ENCODE measurements at places on chromosomes 1 and 21. TPM values are rescaled to one million over a fixed set of nuclear protein-coding genes. Genes with fewer than 3 reads are reported as not detected.

DNA sequence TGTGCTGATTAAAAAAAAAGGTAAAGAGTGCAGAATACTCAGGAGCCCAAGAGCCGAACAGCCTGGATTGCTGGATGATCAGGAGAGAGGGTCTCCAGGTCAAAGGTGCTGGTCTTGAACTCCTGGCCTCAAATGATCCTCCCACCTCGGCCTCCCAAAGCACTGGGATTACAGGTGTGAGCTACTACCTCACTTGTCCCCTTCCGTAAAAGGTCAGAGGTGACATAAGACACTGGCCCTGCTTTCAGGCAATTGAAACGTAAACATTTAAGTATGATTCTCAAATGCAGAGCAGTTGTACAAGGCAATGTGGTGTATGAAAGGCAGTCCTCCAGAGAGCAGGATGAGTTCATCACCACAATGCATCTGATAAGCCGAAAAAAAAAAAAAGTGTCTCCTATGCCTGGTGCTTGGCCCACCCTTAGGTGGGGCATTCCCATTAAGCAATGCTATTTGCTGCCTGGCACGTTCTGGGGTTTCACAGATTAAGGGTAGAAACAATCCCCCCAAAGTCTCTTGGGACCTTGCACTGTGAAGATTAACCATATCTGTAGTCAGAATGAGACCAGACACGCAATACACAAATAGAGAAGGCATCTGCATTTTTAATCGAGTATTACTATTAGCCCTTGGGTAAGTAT is 47.7 kb downstream of the PARP1 start:
- H3K4me3 ChIP-seq: no peak overlapping the region
- no peak for DNase-seq
- no peaks in the 10 kb centered on the region for H3K4me1 ChIP-seq
- H3K27ac ChIP-seq: no peak overlapping the region

The AMY1C gene
- not detected for total RNA-seq

DNA sequence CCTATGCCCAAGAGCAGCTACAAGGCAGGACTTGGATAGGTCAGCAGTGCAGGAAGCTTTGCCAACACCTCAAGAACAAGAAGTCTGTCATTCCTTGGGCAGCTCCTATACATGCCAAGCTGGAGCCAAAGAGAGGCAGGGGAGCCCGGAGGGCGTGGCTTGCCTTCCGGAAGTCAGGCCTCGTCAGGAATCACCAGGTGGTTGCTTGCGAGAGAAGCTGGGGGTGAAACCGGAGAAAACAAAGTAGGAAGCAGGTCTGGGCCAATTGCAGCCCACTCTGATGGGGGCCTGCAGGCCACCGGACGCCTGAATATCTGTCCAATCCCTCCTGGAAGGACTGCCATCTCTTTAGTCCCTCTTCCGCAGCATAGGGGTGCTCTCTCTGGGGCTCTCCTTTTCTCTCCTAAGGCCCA is 794 bp upstream of the FAM76A start:
- H3K4me1 ChIP-seq: peaks cover 28% of the 10 kb centered on the region
- H3K27ac ChIP-seq: peak overlapping the region; percentile 97
- no peak for DNase-seq
- peak overlapping the region; percentile 85 for H3K4me3 ChIP-seq

The TINAGL1 gene
- not detected for total RNA-seq

The OPN3 gene
- 11.1 TPM for total RNA-seq

DNA sequence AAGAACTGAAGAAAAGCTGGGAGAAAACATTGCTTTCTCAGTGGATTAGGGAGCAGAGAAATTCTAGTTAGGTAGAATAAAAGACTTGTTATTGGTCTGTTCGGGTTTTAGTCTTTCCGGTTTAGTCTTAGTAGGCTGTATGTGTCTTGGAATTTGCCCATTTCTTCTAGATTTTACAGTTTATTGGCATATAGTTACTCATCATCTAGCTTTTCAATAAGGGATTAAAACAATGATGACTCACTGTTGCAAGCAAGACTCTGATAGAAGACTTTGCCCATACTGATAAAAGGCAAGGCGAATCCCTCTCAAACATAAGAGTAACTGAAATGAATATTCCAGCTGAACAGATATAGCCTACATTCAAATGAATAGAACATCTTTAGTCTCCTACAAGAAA is 62.3 kb downstream of the GPR137B start:
- H3K27ac ChIP-seq: no peak overlapping the region
- no peak overlapping the region for H3K4me3 ChIP-seq
- H3K27me3 ChIP-seq: no peaks in the 10 kb centered on the region
- DNase-seq: no peak
- H3K36me3 ChIP-seq: peaks cover 26% of the 10 kb centered on the region

The CCDC28B gene
- total RNA-seq: 28.2 TPM

The COQ8A gene
- 33.8 TPM for total RNA-seq

The LGR6 gene
- total RNA-seq: not detected

DNA sequence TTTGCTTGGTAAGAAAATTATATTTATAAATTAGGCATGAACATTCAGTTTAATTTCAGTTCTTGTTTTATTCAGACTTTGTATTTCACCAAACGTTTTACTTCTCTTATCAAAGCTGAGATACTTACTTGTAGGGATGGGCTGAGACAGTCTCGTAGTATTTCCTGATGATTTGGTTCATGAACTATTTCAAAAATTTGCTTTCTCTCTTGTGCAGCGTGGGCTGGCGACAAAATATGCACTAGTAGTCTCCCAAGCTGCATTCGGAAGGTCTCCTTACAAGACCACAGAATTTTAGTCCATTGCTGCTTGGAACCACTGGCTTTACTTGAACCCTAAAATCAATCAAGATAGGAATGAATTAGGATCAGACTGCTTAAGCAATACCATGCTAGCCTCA is 91.7 kb upstream of the GNG4 start:
- peaks cover 60% of the 10 kb centered on the region for H3K36me3 ChIP-seq
- peaks cover 10% of the 10 kb centered on the region for H3K4me1 ChIP-seq
- H3K27me3 ChIP-seq: no peaks in the 10 kb centered on the region
- DNase-seq: no peak

GRCh38 chr1:217627431-217627830 is 3.5 kb downstream of the GPATCH2 start:
- no peak for DNase-seq
- no peak overlapping the region for H3K4me3 ChIP-seq
- no peak overlapping the region for H3K27ac ChIP-seq
- H3K36me3 ChIP-seq: peaks cover 6% of the 10 kb centered on the region

DNA sequence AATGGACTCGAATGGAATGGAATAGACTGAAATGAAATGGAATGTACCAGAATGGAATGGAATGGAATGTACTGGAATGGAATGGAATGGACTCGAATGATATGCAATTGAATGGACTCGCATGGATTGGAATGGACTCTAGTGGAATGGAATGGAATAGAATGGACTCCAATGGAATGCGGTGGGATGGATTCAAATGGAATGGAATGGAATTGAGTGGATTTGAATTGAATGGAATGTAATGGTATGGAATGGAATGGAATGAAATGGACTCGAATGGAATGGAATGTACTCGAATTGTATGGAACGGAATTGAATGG is 99.6 kb upstream of the FBXO28 start:
- H3K36me3 ChIP-seq: peaks cover 2% of the 10 kb centered on the region
- no peak for DNase-seq
- H3K4me3 ChIP-seq: no peak overlapping the region
- no peaks in the 10 kb centered on the region for H3K4me1 ChIP-seq

DNA sequence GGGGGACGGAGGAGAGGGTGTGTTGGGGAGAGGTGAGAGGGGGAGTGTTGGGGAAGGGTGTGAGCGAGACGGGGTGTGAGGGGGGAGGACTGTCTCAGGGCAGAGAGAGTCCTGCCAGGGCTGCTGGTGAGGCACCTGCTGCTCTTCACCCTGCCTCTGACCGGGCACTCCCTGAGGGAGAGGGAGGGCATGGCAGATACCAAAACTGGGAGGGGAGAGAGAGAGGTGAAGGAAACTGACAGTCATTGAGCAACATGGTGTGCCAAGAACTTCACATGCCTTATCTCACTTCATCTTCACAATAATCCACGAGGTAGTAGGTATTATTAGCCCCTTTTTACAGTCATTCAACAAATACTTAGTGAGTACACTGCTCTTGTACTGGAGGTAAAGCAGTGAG is 61.3 kb upstream of the ARTN start:
- no peak overlapping the region for H3K27ac ChIP-seq
- no peak overlapping the region for H3K4me3 ChIP-seq
- no peaks in the 10 kb centered on the region for H3K36me3 ChIP-seq
- no peak for DNase-seq

DNA sequence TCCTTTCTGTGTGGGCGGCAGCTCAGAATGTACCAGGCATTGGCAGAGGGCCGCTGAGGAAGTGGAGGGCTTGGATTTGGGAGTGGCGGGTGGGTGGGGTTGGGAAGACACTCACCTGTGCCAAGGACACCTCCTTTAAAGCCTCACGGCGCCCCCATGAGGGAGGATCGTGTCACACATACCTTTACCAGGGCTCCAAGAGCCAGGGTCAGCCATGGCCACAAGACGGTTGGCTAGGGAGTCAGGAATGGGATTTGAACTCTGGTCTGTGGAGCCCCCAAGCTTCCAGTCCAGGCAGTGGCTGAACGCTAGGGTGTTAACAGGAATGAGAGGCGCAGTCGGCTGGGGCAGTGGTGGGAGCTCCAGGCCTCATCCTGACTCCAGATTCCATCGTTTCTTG is 4.6 kb downstream of the NBL1 start:
- H3K4me1 ChIP-seq: peaks cover 29% of the 10 kb centered on the region
- H3K4me3 ChIP-seq: no peak overlapping the region
- H3K27me3 ChIP-seq: no peaks in the 10 kb centered on the region

DNA sequence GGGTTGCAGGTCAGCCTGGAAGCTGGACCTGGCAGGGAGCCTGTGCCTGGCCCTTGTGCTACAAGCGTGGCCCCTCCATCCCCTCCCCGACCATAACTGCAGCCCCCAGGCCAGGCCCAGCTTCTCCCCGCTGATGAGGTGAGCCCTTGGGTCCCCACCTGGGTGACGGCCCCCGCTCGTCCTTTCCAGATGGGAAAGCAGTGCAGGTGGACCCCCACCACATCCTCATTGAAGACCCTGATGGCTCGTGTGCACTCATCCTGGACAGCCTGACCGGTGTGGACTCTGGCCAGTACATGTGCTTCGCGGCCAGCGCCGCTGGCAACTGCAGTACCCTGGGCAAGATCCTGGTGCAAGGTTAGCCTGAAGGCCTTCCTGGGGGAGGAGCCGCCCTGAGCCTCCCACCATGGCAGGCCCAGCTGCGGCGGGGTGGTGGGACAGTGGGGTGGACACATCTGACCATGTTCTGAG is 56.9 kb downstream of the TRIM11 start:
- no peak overlapping the region for H3K4me3 ChIP-seq
- no peaks in the 10 kb centered on the region for H3K27me3 ChIP-seq
- H3K4me1 ChIP-seq: no peaks in the 10 kb centered on the region
- no peaks in the 10 kb centered on the region for H3K36me3 ChIP-seq
- H3K27ac ChIP-seq: no peak overlapping the region

- peak overlapping the region; percentile 79 for H3K4me3 ChIP-seq
- H3K27ac ChIP-seq: no peak overlapping the region
- H3K36me3 ChIP-seq: peaks cover 6% of the 10 kb centered on the region
- H3K27me3 ChIP-seq: peaks cover 2% of the 10 kb centered on the region
Observed at GRCh38 chr1:150516616-150517015, 1.1 kb downstream of the FALEC start.

DNA sequence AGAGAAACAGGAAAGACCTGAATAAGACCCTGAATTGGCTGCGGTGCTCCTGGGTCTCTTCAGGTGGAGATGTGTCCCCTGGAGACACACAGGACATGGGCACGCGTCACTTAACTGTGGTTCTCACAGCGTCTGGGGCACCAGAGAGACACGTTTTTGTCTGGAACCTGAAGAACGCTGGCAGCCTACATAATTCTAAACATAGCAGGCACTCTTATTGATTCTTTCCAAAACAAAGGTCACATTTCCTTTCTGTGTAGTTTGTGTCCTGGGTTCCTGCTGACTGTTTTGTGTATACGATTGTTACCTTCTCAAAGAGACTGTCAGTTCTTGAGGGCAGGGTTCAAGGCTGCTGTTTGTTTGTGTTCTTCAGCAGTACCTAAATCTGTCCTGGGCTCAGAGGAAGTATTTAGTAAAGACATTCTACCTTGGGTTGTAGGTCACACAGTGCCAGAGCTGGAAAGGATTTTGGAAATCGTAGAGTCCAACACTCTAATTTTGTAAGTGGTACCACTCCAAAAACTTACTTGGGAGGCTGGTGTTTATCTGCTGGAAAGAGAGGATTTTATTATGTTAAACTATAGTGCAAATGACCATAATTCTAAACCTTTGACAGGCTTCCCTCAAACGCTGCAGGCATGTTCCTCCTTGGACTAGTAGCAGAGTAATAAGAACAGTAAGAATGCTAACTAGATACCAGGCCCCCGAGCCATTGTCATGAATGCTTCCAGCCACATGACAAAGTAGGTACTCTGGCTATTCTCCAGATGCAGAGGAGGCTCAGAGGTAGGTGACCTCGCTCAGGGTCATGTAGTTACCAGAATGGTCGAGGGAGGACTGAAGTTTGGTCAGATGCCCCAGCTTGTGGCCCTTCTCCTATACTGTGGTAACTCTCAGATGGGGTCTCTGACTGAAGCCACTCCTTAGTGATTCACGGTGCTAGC is 164.3 kb downstream of the DHRS3 start:
- H3K27ac ChIP-seq: peak overlapping the region; percentile 70
- H3K36me3 ChIP-seq: peaks cover 33% of the 10 kb centered on the region
- no peak for DNase-seq
- peaks cover 84% of the 10 kb centered on the region for H3K4me1 ChIP-seq
- peaks cover 2% of the 10 kb centered on the region for H3K27me3 ChIP-seq

- H3K36me3 ChIP-seq: peaks cover 30% of the 10 kb centered on the region
- peaks cover 54% of the 10 kb centered on the region for H3K4me1 ChIP-seq
- H3K27ac ChIP-seq: no peak overlapping the region
- peaks cover 16% of the 10 kb centered on the region for H3K27me3 ChIP-seq
- no peak overlapping the region for H3K4me3 ChIP-seq
- DNase-seq: no peak
Observed at GRCh38 chr1:50973875-50974617, 4.0 kb downstream of the CDKN2C start.

The TLR5 gene
- not detected for total RNA-seq

DNA sequence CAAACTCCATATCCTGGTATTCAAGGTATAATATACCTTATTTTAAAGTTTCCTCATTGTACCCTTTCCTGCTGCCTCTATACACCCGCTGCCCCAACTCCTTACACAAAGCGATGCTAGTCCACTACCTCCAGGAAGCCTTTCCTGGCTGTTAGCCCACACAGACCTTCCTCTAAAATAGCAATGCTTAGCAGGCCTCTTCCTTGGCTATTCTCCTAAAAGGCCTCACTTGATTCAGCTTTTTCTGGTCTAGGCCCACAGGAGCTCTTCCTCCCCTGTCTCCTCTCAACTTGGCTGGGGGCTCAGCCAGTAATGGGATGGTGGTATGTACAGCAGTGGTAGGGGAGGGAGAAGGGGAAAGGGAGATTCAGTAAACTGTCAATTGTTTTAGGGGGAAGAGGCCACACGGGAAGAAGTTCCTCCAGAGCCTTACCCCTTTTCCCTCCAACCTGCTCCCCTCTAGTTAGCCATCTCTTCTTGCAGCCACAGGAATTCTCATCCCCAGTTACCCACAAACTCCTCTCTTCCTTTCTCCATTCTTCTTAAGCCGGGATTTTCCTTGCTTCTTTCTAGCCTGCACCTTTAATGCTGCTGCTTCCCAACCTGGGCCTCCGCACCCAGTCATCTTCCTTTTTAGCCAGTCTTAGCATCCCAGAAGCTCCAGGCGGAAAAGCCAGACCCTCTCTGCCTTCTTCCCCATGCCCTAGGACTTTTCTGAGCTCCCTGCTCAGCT is 2.6 kb downstream of the LRRC41 start:
- peak overlapping the region; percentile 100 for H3K4me3 ChIP-seq
- H3K4me1 ChIP-seq: peaks cover 25% of the 10 kb centered on the region
- no peaks in the 10 kb centered on the region for H3K27me3 ChIP-seq
- peak overlapping the region; percentile 99 for H3K27ac ChIP-seq
- no peak for DNase-seq

The PDXK gene
- total RNA-seq: 135 TPM
